Stimulated activated CD4-positive, alpha-beta T cell treated with anti-CD3 and anti-CD28 coated beads, Interleukin-1b, Interleukin-23, amount 100 ng/mL, for 1 hour (primary cell): ENCODE measurements at places on chromosomes 3 and 15.
A peak's percentile ranks its signal among the peaks of the same experiment; 100 is the strongest.

DNA sequence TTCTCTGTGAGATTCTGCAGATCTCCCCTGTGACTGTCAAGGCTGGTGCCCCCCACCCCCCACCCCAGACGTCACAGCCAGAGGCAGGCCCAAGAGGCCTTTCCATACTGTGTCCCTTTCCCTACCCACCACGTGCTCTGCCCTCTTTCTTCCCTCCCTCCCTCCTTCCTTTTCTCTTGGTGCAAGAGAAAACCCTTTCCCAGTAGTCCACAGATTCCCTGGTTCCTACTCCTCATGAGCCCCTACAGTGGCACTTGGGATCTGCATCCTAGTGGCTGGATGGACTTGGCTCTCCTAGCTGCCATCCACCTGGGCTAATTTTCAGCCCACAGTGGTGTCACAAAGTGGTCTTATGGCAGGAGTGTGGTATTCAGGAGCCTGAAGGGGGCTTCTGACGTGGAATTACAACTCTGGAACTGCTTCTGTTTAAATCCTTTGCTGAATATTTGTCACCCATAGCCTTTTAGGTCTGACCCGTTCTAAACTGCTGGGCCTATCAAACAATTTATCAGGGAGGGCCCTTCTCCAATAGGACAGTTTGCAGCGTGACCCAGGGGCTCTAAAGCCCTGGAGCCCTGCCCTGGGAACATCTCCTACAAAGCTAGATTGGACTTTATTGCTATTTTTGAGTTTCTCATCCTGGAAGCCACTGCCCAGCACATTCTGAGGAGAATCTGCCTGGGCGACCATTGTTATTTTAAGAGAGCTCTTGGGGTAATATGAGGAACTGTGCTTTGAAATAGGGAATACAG, 35.3 kb downstream of the KLF13 start:
- no peak for DNase-seq

DNA sequence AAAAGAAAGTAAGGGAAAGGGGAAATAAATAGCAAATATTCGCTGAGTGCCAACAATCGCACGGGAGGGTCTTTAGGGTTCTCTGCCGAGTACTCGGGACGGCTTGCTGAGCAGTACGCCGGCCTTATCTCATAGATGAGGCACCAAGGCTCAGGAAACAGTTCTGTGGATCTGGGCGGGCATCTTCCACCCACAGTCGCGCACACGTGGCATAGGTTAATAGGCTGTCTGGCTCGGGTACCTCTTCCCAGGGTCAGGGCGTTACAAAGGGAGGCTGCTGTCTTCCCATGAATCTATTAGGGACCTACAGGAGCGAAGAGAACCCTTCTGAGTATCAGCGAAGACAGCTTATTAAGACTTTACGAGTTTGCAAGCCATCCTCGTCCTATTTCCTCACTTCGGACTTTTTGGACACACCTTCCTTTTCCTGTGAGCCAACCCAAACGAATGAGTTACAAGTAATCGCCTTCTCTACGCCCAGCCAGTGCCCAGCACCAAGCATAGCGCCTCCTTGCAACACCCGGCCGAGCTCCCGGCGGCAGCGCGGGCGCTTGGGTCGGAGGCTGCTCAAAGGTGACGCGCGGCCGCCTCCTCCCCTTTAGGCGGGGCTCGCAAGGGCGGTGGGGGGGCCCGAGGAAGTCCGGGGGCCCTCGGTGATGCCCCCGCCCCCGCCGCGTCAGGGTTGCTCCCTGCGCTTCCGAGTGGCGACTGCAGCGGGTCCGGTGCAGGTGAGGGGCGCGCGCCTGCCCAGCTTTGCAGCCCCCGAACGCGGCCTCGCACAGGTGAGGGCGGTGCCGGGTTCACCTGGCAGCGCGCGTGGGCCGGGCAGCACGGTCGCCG, at the start of gene MCTP2:
MCTP2 (plus strand) TSS at position 679 of the 840 bp plus-strand sequence. CDS start 66,705 bp downstream, outside the sequence.
- DNase-seq: peak; percentile 46

- no peak for DNase-seq
Observed at GRCh38 chr3:103056542-103056941, 621.7 kb downstream of the ZPLD1 start.

GRCh38 chr3:153615863-153616262, 453.8 kb downstream of the RAP2B start:
- DNase-seq: no peak

DNA sequence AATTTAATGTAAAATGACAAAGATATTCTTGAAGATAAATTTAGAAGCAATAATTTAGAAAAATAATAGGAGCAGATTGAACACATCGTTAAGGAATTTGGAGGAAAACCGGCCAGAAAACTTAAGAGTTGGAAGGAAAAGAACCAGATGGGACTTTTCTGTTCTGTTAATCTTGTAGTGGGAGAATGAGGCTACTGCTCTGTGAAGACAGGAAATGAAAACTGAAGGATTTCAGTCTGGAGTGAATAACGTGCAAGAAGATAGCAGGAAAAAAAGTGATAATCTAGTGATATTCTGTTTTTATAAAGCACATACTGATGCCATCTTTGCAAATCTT, 74.2 kb downstream of the DPPA2 start:
- DNase-seq: no peak

- no peak for DNase-seq
Observed at GRCh38 chr3:183266454-183266853, 13.4 kb downstream of the B3GNT5 start.

GRCh38 chr15:39888809-39889208, 31.3 kb downstream of the GPR176 start:
- no peak for DNase-seq

GRCh38 chr15:69094124-69094921, 66.1 kb upstream of the GLCE start:
- DNase-seq: no peak

- no peak for DNase-seq
Observed at GRCh38 chr3:46479021-46479420, 14.3 kb upstream of the LTF start.

DNA sequence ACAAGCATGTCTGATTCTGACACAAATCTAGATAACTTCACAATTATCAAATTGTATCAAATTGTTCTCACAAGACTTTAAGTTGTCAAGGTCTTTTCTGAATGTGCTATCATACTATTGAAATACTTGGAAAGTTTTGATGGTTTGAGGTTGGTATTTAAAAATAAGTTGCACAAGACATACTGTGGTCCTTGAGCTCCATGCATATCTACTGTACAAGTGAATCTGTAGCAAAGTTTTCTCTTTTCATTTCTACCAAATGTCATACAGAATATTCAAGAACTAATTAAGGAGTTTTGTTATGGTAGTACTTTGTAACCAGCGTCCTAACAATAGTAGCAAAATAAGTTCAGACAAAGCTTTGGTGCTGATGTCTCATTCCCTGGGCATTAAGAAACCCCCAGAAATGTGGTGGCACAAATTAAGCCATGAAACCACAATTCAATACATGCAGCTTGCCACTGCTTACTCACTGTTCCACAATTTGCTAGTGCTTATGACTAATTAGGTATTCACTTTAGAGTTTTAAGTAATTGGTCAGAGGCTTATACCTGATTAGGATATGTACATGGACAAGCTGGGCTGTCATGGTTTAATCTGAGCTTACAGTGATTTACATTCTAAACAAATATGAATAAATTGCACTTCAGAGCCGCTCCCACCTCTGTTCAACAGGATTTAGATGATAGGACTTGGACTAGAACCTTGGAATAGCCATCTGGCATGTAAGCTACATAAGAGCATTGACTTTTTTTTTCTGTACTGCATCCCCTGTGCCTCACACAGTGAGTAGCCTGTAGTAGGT, 8.8 kb downstream of the TBC1D23 start:
- DNase-seq: no peak

DNA sequence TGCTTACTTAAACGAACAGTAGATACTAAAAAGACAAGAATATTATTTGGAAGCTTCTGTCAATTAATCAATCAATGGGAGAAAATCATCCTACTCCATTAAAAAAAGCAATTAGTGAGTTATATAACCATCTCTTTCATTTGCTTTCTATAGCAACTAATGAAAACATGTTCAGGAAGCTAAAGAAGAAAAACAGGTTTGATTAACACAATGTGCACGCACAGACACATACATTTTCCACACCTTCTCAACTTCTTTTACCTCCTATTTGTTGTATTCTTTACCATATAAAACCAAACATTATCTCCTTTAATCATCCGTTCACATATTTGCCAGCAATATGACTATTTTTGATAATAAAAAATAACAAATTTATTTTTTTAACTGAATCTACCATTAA, 111.3 kb downstream of the GBE1 start:
- DNase-seq: no peak

DNA sequence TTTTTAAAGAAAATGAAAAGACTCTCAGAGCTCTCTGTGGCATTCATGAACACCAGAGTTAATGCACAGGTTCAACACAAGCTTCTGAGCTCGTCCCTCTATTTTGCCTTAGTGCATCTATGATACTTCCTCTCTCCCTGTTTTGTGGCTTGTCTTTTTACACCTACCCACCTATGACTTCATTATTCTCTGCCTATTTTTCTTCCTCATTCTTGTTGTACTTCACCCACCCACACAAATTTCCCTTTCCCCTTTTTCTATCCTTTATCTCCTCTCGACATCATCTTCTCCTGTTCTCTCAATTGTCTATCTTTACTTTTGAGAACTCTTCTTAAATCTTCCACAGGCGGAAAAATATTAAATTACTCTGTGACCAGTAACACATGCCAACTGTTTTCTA, 48.6 kb downstream of the OR5H15 start:
- DNase-seq: no peak

- no peak for DNase-seq
Observed at GRCh38 chr15:50377867-50378751, 23.1 kb upstream of the GABPB1 start.

DNA sequence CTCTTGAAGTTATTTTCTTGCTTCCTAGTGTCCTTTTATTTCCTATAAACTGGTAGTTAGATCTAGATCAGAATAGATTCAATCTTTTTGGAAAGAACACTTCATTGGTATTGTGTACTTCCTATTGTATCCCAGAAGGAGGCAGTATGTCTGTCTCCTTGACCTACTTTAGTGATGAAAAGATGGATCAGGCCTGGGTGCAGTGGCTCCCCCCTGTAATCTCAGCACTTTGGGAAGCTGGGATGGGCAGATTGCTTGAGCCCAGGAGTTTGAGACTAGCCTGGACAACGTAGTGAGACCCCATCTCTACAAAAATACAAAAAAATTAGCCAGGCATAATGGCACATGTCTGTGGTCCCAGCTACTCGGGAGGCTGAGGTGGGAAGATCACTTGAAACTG, 12.0 kb downstream of the BSN start:
- DNase-seq: no peak
